ENCODE measurements at places on chromosomes 16 and 17. TPM values are rescaled to one million over a fixed set of nuclear protein-coding genes. Genes with fewer than 3 reads are reported as not detected.

DNA sequence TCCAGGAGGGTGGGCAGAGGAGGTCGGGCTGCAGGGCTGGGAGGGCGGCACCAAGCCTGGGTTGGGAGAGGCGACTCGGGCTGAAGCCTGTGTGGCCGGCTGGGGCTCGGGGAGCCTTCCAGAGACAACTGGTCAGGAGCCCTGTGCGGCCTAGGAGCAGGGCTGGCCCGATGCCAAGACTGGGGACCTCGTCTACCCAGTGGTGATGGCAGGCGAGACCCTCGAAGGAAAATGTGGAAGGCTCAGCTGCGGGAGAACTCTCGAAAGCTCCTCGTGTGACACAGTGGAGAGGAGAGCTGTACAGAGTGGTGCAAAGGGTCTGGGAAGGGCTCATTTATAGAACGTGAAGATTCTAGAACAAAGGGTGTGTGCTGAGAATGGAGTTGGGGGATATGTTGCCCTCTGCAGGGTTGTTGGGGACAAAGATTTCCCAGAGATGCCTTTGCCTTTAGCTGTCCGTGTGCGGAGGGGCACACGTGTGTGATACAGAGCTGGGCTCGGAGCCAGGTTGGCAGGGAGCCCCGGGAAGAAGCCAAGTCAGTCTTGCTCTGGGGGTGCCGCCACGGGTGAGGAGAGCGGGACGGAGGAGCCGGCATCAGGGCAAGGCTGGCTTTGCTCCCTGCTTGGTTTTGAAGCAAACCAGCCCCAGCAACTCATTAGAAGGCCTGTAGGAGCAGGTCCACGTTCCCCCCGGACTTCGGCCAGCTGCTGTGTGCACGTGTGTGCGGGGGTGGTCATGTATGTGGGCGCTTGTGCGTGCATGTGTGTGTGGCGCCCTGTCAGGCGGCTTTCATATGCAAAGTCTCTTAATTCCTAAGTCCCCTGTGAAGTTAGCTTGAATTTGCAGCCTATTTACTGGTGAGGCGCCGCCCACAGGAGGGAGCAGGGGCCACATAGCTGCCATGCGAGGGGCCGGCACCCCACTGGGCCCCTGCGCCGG is 132.4 kb upstream of the CHMP6 start:
- peak; percentile 54 for DNase-seq

The HSF4 gene
- total RNA-seq: 77.2 TPM

- no peak for DNase-seq
Observed at GRCh38 chr17:30027676-30028075, 86.2 kb downstream of the EFCAB5 start.

The PSKH1 gene
- total RNA-seq: 24.6 TPM

- no peak for DNase-seq
Observed at GRCh38 chr17:47802341-47803022, 19.1 kb downstream of the OSBPL7 start.

The CD300LD gene
- total RNA-seq: not detected

DNA sequence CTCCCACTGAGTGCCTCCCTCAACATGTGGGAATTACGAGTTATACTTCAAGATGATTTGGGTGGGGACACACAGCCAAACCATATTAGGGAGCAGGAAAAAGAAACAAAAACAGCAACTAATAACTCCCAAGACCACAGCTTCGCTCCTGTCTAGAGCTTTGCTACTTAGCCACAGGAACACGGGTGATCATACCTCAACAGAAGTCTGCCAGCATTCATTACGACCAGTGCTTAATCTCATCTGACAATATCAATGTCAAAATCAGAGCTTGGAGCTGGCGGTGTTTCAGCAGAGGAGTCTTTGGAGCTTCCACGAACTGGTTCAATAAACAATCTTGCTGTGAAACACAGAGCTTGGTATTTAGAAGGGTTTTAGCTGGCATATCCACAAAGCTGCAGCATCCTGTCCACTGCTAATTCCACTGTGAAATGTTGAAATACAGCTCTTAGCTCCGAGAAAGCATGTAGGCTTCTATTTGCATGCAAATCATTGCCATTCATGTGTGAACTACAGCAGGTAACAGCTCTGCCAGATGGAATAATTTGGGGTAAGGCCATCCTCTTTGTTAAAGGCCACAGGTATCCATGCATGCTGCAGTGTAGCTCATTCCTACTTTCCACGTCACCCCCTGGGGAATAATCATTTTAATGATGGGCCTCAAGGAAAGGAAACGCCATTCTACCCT is 128.4 kb upstream of the GOT2 start:
- DNase-seq: no peak

DNA sequence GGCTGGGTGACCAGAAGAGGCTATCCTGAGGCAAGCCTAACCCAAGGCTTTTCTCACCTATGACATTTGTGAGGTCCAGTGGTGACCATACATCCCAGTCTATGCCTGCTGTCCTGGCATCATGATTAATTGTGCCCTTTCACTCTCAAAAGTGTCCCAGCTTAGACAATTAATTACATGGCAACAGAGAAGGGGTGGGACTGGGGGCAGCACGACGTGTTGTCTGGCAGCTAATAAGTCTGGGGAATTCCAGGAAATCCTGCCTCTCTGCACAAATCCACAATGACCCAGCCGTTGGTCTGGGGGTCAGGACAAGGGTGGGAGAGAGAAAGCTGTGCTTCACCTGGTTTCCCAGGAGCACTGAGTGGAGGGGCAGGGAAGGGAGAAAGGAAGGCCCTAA is 14.0 kb upstream of the MTMR4 start:
- no peak for DNase-seq

DNA sequence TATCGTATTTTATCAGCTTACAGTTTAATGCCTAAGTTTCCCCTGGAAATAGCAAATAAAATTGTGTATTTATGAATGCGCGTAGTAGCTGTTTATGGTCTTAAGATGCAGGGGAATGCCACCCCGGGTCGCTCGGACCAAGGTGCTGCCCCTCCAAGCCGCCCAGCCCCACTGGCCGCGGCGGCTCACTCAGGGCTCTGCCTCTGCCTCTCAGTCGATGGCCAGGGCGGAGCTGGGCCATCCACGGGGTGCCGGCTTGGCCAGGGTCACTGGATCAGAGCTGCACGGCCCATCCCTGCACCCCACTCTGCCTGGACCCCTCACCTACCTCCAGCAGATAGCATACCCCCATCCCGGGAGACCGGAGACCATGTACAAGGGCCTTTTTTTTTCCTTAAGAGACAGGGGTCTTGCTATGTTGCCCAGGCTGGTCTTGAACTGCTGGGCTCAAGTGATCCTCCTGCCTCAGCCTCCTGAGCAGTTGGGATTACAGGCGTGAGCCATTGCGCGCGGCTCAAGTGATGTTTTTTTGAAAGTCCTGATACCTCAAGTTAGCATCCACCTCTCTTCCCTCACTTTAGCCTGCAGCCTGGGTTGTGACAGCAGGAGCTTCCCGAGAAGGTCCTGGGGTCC is 11.0 kb downstream of the PRSS27 start:
- no peak for DNase-seq

- no peak for DNase-seq
Observed at GRCh38 chr16:3609895-3610697, 1.3 kb downstream of the SLX4 start.

- no peak for DNase-seq
Observed at GRCh38 chr16:3474136-3474779, 21.0 kb downstream of the C16orf90 start.

The C1QTNF8 gene
- total RNA-seq: not detected

DNA sequence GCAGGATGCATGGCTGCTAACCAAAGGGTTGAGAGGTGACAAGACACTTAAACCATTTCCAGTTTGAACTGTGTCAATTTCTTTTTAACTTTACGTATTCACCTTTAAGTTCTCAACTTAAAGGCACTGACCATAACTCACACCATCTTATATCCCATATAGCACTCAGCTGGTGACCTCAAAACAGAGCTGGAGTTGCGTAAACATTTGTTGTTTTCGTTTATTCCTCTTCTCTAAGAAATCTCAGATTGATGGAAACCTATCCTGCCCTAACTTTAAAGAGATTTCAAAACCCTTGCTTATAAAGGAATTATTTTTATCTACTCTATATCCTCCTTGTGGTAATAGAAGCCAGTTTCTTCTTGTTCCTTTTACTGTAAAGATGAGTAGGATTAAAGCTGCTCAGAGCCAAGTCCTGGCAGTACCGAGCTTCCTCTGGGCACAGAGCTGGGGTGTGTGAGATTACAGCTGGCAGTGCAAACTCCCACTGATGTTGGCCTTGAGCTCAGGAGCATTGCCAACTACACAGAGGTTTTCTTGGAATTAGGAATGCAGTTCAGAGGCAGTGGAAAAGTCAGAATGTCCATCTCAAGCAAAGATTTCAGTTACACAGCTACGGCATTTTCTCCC is 1.3 kb downstream of the KCTD2 start:
- no peak for DNase-seq

GRCh38 chr17:4969551-4970173 is 2.0 kb upstream of the SPAG7 start:
- DNase-seq: no peak

GRCh38 chr16:67137605-67138004 is 13.2 kb downstream of the B3GNT9 start:
- no peak for DNase-seq

- no peak for DNase-seq
Observed at GRCh38 chr17:45677770-45678169, 106.3 kb upstream of the CRHR1 start.

The SLC35G6 gene
- total RNA-seq: not detected

The ACSF3 gene
- total RNA-seq: 27.6 TPM

- DNase-seq: no peak
Observed at GRCh38 chr16:27439271-27440018, 37.5 kb downstream of the IL21R start.

GRCh38 chr16:50173316-50173715 is 20.2 kb downstream of the TENT4B start:
- no peak for DNase-seq

- no peak for DNase-seq
Observed at GRCh38 chr16:11914210-11915113, 1.3 kb downstream of the GSPT1 start.

The MYCBPAP gene
- total RNA-seq: 1.9 TPM

The TMEM107 gene
- total RNA-seq: 78.4 TPM

The MPO gene
- total RNA-seq: not detected

DNA sequence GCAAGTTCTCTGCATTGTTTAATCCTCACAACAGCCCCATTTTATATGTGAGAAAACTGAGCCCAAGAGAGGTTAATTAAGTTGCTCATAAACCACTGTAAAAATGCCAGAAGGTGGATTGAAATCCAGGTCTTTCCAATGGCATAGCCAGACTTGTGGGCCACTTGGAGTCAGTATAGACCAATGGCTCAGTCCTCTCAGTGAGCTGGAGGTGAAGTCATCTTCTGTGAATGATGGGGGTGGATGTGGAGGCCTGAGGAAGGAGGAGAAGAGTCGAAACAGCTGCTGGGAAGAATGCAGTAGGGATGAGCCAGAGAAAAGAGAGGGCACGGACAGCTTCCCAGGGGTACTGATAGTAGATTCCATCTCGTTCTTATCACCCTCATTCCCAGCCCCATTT is 213.4 kb downstream of the SOX9 start:
- no peak for DNase-seq

DNA sequence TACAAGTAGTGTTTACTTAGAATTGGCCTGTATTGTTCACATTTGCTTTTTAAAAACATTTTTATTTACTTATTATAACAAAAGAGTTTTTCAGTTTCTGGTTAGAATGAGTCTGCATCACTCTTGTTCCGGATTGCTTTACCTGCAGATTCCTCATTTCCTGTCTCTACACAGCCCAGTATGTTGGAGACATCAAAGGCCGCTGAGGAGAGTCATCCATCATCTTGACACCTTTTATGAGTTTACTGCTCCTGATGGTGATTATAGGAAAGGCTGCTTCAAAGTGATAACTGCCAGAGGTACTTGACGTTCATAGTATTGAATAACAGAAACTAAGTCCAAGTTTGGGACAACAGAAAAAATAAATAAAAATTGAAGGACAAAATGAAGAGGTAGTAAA is 490.5 kb upstream of the CA10 start:
- DNase-seq: no peak

- DNase-seq: no peak
Observed at GRCh38 chr16:69444873-69445517, 20.6 kb downstream of the CYB5B start.

DNA sequence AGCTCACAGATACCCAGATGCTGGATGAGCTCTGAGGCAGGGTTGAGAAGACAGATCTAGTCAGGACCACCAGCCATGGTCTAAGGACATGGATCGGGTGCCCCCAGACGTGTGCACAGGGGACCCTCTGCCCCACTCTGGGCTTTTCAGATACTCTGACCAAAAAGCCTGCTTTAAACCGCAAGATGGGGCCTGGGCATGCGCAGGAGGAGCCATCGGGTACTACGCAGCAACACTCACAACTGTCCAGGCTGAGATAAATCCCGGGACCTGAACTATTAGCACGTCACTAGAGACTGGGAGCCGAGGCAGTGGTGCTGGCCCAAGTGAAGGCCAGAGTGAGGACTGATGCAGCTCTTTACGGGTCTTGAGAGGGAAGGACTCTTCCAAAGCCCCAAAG is 32.9 kb downstream of the SCNN1G start:
- no peak for DNase-seq

The GDPD1 gene
- 3.3 TPM for total RNA-seq

The SPATA20 gene
- 46.1 TPM for total RNA-seq

GRCh38 chr16:68790944-68791343 is 52.4 kb upstream of the TANGO6 start:
- DNase-seq: no peak

The MT1G gene
- 1,270 TPM for total RNA-seq

The FOXJ1 gene
- not detected for total RNA-seq

DNA sequence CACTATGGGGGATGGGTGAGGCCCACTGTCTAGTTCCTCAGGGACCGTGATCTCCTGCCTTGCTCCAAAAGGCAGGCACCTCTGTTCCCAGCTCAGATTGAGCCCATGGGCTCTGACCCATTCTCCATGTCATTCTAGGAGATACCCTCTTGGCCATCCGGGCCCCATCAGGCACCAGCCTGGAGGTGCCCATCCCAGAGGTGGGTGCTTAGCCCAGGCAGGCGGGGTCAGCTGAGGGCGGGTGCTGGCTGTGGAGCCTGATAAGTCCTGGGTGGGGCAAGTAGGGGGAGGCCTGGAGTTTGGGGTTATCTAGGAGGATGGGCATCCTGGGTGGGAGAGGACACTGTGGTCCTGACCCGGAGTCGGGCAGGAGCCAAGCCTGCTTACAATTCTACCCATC is 2.3 kb downstream of the E2F4 start:
- DNase-seq: no peak

The STXBP4 gene
- 11.2 TPM for total RNA-seq

DNA sequence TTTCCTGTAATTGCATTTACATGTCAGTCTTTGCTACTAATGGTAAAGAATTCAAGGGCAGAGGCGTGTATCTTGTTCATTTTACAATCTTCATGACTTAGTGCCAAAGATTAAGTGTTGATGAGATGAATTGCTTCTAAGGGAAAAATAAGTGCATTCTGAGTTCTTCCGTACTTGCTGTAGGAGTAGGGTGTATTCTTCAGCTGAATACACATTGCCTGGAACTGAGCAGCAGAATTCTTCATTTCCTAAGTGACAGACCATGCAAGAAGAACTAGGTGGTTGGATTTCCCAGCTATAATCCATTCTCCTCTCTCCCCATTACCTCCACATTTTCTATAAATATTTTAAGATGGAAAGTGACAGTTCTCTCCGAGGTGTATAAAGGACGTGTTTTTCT is 104.8 kb downstream of the CACNG3 start:
- DNase-seq: no peak

The KRTAP9-4 gene
- total RNA-seq: not detected

Data from omental fat pad (tissue), 4 donors.